ENCODE measurements at places on chromosomes 2 and 18. TPM values are rescaled to one million over a fixed set of nuclear protein-coding genes. Genes with fewer than 3 reads are reported as not detected.
A peak's percentile ranks its signal among the peaks of the same experiment; 100 is the strongest.

- no peak overlapping the region for H3K4me3 ChIP-seq
- no peak overlapping the region for H3K27ac ChIP-seq
- H3K36me3 ChIP-seq = no peaks in the 10 kb centered on the region
- peak; percentile 58 for DNase-seq
- no peaks in the 10 kb centered on the region for H3K27me3 ChIP-seq
These were observed 202.7 kb downstream of the AGPS start for GRCh38 chr2:177595126-177595845.

DNA sequence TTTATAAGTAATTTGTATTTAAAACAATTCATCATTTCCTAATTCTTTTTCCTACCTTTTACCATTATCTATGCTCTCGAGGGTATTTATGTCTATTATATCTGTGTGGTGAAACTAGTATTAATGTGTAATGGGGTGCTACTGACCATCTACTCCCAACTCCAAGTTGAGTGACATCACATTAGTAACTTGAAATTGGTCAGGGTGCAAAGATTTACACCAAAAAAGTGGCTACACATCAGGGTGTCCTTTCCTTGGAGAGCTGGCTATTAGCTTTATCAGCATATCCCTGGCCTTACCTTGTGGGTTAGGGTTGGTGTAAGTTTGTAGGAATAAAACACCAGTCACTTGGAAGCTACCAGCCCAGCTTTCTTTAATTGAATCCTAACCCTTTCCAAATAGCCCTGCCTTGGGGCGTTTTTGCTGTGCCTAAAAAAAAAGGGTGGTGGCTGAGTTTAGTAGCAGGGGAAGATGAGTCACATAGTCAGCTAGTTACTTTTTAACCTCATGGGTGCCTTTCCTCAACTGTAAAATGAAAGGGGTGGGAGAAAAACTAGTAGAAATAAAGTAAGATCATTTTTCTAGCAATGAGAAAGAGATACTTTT, 14.0 kb downstream of the ANXA4 start:
- peaks cover 54% of the 10 kb centered on the region for H3K4me1 ChIP-seq
- H3K27me3 ChIP-seq = no peaks in the 10 kb centered on the region
- H3K27ac ChIP-seq = peak overlapping the region; percentile 80

DNA sequence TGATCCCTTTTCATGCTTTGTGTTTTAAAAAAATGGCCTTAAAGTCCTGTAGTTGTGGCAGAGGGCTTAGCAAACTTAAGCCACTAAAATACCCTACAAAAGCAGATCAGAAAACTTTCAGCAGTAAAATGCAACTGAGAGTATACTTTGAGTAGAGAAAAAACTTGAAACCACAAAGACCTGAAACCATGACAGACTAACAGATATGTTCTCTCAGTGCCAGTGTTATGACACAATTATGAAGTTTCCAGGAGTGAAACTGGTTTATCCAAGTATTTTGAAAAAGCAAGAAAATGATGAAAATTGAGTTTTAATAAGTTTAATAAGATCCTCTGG, 74.5 kb downstream of the SPRED2 start:
- H3K4me3 ChIP-seq = no peak overlapping the region
- no peaks in the 10 kb centered on the region for H3K36me3 ChIP-seq
- no peak overlapping the region for H3K27ac ChIP-seq
- no peak for DNase-seq
- H3K27me3 ChIP-seq = no peaks in the 10 kb centered on the region

DYNAP gene
- not detected for total RNA-seq

CD8B2 gene
- total RNA-seq = 0.74 TPM

LIPG gene
- 1.7 TPM for total RNA-seq

GRP gene
- total RNA-seq = not detected

MC2R gene
- not detected for total RNA-seq

GPR45 gene
- not detected for total RNA-seq

CCDC102B gene
- total RNA-seq = 6.4 TPM

DNAJC5G gene
- total RNA-seq = 1.5 TPM

TRIB2 gene
- 64.8 TPM for total RNA-seq

AMER3 gene
- total RNA-seq = not detected
